Stimulated activated CD4-positive, alpha-beta T cell treated with anti-CD3 and anti-CD28 coated beads, Interleukin-2, amount 100 ng/mL, for 4 hours (primary cell): ENCODE measurements at places on chromosomes 11 and 22.

DNA sequence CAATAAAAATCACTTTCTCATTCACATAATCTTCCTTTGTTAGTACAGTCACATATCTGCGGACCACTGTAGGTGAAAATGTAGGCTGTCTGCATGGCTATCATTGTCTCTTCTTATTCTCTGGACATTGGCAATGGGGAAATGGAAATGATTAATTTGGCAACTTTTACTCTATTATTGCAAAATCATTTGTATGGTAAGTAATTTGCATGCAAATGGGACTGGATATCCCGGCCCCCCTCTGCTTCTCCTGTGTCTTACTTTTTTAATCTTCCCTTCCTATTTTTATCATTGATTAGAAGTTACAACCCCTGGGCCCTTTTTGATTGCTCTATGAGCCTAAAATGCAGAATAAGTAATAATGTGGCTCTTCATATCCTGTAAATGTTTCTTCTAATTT is 6.0 kb downstream of the GRK3 start:
- no peak for DNase-seq

DNA sequence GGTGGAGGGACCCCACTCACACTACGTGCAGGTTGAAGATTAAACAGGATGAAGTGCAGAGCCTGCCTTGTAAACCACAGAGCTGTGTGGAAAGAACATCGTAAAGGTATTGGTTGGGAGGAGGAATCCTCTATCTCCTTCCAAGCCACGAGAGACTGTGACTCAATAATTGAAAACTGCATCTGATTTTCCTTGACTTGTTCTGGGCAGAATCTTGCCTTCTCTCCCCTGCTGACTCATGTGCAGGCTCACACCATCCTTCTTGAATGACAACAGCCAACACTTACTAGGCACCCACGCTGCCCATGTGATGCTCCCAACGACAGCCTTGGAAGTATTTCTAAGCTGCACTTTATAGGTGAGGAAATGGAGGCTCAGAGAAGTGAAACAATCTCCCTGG is 563.0 kb downstream of the MIAT start:
- no peak for DNase-seq

- no peak for DNase-seq
These were observed 319.2 kb upstream of the CHORDC1 start for GRCh38 chr11:90542092-90542491.

DNA sequence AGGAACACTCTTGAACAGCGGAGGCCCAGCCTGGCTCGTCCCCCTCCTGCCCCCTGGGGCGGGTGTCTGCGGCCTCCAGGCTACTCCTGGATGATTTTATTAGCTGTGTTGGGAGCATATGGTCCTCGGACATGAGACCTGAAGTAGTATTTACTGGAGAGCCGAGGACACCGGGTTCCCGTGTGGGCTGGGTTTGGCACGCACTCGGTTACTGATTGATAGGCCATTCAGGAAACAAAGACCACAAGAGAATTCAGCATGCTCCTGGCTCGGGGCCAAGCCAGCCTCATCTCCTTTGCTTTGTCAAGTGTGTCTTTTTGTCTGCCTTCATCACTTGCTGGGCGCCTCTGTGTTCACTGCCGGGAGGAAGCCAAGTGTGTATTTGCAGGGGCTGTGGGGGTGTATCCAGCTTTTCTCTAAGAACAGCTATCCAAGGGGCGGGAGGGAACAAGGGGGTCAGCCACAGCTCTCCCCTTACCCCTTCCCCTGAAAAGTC is 9.7 kb downstream of the FXYD2 start:
- DNase-seq: peak; percentile 49

DNA sequence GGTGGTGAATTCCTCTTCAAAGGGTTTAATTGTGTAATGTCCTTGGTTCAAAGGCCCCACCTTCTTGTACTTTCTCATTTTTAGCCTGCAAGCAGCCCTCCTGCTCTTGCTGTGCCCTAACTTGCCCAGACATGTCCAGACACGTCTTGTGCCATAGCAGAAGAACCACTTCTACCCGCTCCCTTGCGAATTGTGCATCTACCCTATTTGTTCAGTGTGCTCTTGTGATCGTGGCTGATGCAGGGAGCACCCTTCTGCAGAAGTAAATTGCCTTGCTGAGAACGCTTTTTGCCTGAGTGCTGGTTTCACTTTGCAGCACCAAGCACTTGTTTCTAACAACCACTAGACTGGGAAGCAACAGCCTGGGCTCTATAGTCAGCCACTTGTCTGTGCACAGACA is 249.4 kb downstream of the SBF2 start:
- DNase-seq: no peak

DNA sequence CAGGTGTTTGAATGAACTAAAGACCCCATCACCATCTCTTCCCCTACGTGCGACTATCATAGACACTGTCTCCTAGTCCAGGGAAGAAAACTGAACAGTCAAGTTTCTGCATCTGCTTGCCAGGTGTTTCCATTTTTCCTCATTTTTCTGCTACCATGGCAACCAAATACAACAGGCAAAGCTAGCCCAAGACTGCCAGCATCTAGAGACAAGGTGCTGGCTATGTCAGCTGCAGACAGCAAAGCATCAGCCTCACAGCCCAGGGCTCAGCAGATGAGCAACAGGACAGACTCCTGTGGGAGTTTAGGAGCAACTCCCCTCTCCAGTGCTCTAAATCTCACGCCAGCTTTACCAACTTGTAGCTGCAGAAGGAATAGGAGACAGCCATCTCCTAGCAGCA is 124.3 kb downstream of the C11orf58 start:
- DNase-seq: no peak

- DNase-seq: no peak
These were observed 228.1 kb downstream of the TENM4 start for GRCh38 chr11:79212741-79213190.

DNA sequence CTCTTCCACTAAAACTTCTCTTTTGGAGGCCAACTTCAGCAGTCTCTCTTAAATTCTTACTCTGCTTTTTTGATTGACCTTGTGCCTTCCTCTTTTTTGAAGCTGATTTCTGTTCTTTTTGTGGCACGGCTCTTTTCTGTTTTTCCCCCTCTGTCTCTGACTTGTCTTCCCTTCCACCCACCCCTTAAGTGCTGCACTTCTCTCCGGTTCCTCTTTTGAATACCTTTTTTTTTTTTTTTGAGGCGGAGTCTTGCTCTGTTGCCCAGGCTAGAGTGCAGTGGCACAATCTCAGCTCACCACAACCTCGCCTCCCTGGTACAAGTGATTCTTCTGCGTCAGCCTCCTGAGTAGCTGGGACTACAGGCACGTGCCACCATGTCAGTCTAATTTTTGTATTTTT is 211.9 kb downstream of the BLID start:
- no peak for DNase-seq

GRCh38 chr11:20355221-20356219 is 8.0 kb upstream of the HTATIP2 start:
- peak; percentile 16 for DNase-seq

DNA sequence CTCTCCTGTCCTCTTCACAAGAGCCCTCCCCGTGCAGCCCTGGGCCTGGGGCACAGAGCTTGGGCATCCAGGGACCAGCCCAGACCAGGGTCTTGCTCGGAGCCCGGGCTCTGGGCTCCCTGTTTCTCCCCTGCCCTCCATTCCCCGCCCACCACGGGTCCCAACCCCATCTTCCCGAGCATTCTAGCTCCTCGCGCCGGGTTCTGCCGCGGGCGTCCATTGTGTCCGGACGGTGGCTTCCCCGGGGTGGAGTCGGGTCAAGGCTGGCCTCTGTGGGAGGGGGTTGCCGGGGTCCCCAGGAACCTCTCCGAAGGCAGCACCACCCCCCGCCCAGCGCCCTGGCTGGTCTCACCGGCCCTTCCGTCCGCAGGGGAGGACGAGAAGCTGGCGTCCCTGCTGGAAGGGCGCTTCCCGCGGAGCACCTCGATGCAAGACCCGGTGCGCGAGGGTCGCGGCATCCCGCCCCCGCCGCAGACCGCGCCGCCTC is 18.1 kb upstream of the ACR start:
- no peak for DNase-seq

- no peak for DNase-seq
These were observed 23.2 kb downstream of the ADORA2A start for GRCh38 chr22:24450610-24451009.

- no peak for DNase-seq
These were observed 98.0 kb downstream of the PIWIL4 start for GRCh38 chr11:94665116-94665659.

- DNase-seq: no peak
These were observed 354.9 kb upstream of the FAT3 start for GRCh38 chr11:91869686-91870085.

DNA sequence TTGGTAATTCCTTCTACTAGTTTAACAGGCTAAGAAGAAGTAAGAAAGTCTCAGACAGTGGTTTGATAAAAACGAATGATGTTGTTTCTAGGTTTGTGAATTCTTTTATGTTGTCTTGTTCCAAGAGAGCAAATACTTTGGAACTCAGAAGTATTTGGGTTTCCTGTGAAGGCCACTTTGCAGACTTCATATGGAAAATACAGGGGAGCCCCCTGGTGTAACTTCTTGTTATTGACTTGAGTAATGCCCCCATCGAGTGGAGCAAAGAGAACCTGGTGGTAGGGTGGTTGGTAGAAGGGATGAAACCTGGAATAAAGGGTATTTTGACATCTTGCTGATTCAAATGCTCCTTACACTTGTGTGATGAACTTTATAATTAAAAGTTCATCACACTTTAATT is 40.0 kb upstream of the PTH start:
- no peak for DNase-seq

GRCh38 chr11:114008331-114008730 is 33.4 kb downstream of the HTR3A start:
- DNase-seq: no peak

DNA sequence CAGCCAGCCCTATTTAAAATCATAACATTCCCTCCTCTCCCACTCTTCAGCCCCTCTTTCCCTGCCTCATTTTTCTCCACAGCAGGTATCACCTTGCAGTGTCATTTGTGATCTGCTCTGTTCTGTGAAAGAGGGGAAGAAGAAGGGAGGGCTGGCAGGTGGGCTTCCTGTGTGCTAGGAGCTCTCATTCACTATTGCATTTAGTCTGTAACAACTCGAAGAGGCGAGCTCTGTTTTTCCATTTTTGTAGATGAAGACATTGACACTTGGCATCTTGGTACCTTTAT is 52.1 kb upstream of the CRYBB3 start:
- DNase-seq: no peak

- no peak for DNase-seq
These were observed 2.7 kb downstream of the RNF169 start for GRCh38 chr11:74751303-74751702.

DNA sequence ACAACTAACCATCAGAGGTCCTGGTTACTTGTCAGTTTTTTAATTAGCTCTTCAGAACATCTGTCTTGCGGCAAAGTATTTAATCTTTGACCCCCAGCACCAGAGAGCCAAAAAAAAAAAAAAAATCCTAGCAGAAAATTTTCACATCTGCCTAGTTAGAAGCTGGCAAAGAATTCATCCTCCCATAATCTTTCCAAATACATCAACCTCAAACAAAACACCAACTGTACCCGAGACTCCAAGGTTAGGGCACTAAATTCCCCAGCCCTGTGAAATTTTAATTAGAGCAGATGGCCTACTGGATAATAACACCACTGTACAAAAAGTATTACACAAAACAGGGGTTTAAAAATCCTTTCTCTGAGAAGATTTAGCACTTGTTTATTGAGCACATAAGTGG is 55.7 kb downstream of the RAB38 start:
- DNase-seq: no peak

GRCh38 chr22:47408409-47408808 is 646.0 kb downstream of the TBC1D22A start:
- DNase-seq: no peak

GRCh38 chr11:83921447-83922192 is 635.5 kb upstream of the CCDC90B start:
- no peak for DNase-seq

GRCh38 chr11:125433454-125434121 is 62.5 kb downstream of the FEZ1 start:
- DNase-seq: no peak

- DNase-seq: no peak
These were observed 1.6 kb downstream of the IL2RB start for GRCh38 chr22:37148031-37148651.

DNA sequence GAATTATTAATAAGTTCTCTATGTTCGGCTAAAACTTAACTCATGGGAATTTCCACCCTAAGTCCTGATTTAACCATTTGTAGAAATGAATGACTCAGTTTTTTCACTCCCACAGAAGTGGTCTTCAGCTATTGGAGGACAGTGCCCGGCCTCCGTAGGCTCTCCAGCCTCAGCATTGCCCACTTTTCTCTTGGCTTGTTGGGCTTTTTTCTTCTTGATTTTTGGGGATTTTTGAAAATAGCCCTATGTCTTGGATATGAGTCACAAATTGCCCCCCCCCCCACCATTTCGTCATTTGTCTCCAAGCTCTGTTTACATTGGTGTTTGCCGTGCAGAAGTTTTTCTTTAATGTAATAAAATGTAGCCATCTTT is 66.7 kb downstream of the PACS1 start:
- DNase-seq: no peak
